SK-N-MC (cell line): ENCODE measurements at places on chromosomes 16 and 17.

- DNase-seq = no peak
Observed at GRCh38 chr17:78803186-78803845, 21.2 kb upstream of the CYTH1 start.

GRCh38 chr17:76151896-76152454 lies 10.9 kb upstream of the FOXJ1 start:
- no peak for DNase-seq

- no peak for DNase-seq
Observed at GRCh38 chr16:86257546-86257945, 252.8 kb upstream of the FOXF1 start.

GRCh38 chr17:73393962-73394361 lies 82.2 kb upstream of the CDC42EP4 start:
- no peak for DNase-seq

DNA sequence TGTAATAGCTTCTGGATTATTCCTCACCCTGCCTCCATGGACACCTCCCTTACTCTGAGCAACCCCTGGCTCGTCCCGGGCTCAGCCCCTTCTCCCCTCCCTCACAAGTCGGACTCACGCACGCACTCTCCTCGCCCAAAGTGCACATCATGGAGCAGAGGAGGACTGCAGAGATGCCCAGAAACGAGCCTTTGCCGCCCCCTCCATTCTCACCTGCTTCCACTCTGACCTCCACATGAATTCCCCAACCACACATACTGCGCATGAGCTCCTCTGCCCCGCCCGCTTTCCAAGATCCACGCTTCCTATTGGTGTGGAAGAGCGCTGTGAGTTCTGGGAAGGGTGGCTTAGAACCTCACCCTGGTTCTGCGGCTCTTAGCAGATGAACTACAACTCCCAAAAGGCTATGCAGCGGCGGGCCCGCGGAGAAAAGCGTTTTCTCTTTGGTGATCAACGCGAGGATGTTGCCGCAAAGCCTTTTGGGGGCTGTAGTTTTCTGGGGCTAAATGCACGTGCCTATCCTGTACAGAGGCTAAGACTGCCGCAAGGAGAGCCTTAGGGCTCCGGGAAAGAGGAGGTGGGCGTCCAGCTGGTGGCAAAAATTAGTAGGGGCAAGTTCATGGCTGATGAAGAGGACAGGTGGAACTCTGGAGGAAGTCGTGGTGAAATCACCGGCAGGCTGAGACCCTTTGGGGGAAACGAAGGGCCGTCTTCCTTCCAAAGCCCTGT lies at the start of gene PHB1:
TSS of gene PHB1 (minus strand) at position 261 of the 729 bp plus-strand sequence. CDS start 1,618 bp downstream, outside the sequence.
- peak; percentile 97 for DNase-seq

GRCh38 chr17:5413682-5414081 lies 5.8 kb downstream of the NUP88 start:
- no peak for DNase-seq

- no peak for DNase-seq
Observed at GRCh38 chr17:57713140-57713539, 32.0 kb downstream of the CCDC182 start.

- no peak for DNase-seq
Observed at GRCh38 chr16:88790312-88791211, 5.5 kb upstream of the PIEZO1 start.

DNA sequence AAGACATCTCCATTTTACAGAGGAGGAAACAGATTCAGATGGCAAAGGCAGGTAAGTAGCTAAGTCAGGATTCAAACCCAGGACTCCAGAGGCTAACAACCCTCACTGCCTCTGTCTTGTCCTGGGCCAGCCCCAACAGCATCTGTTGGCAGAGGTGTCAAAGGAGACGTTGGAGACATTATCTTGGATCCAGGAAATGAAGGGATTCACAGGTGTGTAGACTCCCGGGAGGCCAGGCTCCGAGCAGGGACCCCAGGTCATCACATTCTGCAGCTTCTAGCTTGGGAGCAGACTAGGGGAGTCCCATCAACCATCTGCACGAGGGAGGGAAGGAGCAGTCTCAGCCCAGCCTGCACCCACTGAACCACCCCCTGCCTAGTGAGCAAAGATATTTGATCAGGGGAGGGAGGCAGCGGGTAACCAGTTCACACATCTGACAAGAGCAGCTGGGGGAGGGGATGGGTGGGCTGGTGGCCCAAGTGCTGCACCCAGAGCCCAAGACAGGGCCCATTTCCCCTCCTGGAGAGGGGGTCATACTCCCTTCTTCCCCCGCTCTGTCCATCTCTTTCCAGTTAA lies 1.0 kb upstream of the B9D1 start:
- no peak for DNase-seq

DNA sequence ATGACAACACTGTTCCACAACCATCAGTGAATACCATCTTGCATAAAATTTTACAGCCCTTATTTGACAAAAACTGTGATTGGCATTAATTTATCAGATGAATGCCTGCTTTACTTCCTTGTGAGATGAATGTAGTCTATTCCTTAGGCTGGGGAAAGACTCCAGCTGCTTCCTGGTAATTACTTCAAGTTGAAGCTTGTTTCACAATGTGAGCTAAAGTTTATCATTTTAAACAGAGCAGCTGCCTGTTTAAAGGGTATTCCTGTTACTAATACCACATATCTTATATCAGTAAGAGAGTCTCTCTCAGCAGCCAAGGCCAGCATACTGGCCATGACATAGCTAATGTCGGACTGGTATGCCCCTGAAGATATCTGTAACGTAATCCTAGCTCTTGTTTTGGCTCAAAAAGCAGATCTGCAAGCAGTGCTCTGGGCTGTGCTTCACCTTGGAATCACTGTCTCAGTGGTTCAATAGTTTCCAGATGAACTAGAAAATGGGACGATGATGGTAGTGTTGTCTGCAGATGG lies 13.2 kb upstream of the ARL2BP start:
- DNase-seq = no peak

- no peak for DNase-seq
Observed at GRCh38 chr16:11431915-11432465, 86.7 kb downstream of the RMI2 start.
